ENCODE measurements at places on chromosomes 11 and 22. TPM values are rescaled to one million over a fixed set of nuclear protein-coding genes. Genes with fewer than 3 reads are reported as not detected.

Gene LYVE1
- 83.4 TPM for total RNA-seq

DNA sequence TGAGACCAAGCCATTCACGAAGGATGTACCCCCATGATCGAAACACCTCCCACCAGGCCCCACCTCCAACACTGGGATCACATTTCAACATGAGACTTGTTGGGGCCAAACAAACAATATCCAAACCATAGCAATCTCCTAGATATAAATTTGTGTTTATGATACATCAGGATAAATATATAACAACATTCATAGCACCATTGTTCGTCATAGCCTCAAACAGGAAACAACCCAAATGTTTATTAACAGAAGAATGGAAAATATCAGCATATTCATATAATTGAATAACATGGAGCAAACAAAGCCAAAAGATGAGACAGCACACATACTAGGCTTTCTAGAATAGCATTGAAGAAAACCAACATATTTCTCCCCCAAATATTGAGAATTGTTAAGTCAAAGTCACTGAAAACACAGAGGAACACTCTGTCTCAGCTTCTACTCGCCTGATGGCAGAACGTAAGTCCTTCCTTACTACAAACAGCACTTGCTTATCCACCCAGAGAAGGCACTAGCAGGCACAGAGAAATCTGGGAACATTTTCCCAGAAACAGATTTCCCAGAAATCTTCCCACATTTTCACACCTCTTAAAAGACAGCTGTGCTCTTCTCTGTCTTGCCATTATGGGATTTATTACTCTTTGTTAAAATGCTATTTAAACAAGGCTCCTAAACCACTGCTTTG is 8.1 kb upstream of the GDPD4 start:
- H3K36me3 ChIP-seq: no peaks in the 10 kb centered on the region
- DNase-seq: no peak
- no peak overlapping the region for H3K4me3 ChIP-seq

DNA sequence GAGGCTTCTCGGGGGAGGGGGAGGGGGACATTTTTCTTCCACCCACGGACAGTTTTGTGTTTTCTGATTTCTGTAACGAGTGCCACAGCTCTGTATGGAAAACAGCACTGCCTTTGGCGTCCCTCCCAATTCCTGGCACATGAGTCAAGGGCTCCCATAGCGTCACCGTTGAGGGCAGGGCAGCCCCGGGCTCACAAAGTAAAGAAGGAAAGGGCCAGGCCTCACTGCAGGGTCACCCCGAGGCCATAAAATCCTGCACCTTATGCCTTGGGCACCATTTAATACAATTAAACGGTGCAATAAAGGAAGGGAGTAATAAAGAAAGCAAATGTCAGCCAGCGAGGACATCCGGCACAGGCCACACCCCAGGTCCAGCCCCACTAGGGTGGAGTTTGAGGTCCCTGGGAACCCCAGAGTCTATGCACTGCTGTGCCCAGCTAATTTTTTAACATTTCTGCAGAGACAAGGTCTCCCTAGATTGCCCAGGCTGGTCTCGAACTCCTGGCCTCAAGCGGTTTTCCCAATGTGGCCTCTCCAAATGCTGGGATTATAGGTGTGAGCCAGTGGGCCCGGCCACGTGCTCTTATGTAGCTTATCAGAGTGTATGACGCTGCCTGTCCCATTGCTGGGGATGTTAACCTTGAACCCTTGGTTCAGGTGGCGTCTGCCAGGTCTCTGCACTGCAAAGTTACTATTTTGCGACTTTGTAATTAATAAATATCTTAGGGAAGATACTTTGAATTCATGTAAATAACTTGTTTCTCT is 13.6 kb upstream of the MUC2 start:
- H3K36me3 ChIP-seq: no peaks in the 10 kb centered on the region
- no peak overlapping the region for H3K4me3 ChIP-seq
- no peaks in the 10 kb centered on the region for H3K27me3 ChIP-seq
- H3K4me1 ChIP-seq: peaks cover 2% of the 10 kb centered on the region

Gene C11orf16
- not detected for total RNA-seq

- H3K4me1 ChIP-seq: no peaks in the 10 kb centered on the region
- H3K36me3 ChIP-seq: no peaks in the 10 kb centered on the region
- no peak within 1 kb of the TSS for H3K27ac ChIP-seq
These were observed at the start of gene FGF4 for GRCh38 chr11:69775163-69775755. Gene FGF4, minus strand, starts transcription at chr11:69775341. Its CDS starts 257 bp downstream, at chr11:69775084.

GRCh38 chr22:37310075-37310606 is 27.8 kb downstream of the CYTH4 start:
- peak overlapping the region; percentile 96 for H3K27ac ChIP-seq
- no peak overlapping the region for H3K4me3 ChIP-seq
- peak; percentile 82 for DNase-seq
- H3K4me1 ChIP-seq: peaks cover 67% of the 10 kb centered on the region

DNA sequence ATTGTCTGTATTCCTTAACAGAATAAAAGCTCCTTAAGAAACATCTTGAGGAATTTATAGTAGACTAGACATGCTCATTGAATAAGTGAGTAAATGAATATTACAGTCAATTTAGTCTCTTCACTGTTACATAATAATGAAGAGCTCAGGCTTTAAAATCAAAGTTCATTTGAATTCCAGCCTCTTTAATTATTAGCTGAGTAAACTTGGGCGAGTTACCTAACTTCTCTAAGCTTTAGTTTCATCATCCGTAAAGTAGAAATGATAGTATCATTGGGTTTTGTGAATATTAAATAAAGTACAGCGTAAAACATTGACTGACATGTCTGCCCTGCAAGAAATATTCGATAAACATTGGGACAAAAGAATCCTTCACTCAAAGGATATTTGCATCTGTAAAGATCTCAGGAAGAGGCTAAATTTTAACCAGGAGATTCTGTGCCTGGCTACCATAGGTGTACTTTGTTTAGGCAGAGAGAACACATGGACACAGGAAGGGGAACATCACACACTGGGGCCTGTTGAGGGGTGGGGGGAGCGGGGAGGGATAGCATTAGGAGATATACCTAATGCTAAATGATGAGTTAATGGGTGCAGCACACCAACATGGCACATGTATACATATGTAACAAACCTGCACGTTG is 15.2 kb upstream of the BBOX1 start:
- H3K4me1 ChIP-seq: no peaks in the 10 kb centered on the region
- no peaks in the 10 kb centered on the region for H3K27me3 ChIP-seq
- DNase-seq: no peak
- no peaks in the 10 kb centered on the region for H3K36me3 ChIP-seq
- H3K27ac ChIP-seq: no peak overlapping the region

DNA sequence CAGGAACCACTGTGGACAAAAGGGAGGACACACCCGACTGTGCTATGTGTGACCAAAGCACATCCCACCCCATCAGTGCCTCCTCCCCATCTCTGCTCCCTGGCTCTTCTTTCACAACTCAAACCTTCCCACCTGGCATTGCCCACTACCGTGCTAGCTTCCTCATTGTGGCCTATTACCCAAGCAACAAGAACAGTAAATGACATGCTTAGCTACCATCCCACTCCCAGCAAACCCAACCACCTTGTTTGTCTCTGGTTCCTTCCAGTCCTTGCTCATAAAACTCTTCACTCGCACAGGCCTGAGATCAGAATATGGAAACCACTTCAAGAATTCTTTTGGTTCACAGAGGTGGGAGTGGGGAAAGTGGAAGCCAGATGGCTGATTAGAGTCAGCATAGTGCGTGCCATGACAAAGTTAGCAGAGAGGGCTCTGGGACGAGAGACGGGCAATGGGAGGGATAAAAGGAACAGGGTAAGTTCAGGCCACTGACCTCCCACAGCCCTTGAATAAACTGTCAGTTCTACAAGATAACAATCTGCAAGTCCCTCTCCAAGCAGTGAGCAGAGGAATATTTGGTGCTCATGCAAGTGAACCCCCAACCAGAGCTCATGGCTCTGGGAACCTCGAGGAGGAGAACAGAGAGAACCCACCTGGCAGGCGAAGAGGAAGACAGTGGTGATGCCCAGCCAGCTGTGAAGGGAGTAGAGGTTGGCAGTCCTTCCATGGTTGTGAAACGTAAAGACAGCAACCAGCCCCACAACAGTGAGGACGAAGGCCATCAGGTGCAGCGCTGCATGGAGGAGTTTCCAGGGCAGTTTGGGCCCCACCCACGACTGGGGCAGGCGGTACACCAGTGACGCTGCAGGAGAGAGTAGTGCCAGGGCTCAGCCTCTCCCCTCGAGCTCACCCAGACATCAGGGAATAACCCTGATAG is 8.3 kb downstream of the CYB561A3 start:
- peak; percentile 85 for DNase-seq
- no peak overlapping the region for H3K27ac ChIP-seq
- H3K36me3 ChIP-seq: peaks cover 82% of the 10 kb centered on the region
- no peaks in the 10 kb centered on the region for H3K27me3 ChIP-seq

Data from spleen (tissue), 13 donors.